H54 (cell line): ENCODE measurements at places on chromosomes 2 and 18.

DNA sequence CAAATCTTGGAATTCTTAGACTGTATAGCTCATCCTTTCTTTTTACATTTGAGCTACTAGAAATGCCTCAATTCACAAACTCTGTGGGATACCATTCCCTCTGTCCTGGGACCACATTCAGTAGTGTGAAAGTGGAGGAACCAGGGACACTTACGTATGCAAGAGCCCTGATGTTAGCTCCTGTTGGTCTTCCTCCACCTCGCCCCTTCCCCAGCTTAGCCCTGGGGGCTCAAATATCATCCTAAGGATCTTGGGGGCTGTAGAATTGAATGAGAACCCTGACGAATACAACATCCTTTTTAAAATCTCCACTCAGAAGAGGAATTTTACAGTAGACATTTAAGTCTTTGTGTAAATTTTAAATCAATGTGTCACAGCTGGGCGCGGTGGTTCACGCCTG, 65.2 kb upstream of the RAPH1 start:
- DNase-seq: no peak

- DNase-seq: no peak
Observed at GRCh38 chr2:237726401-237726830, 72.2 kb upstream of the RBM44 start.

DNA sequence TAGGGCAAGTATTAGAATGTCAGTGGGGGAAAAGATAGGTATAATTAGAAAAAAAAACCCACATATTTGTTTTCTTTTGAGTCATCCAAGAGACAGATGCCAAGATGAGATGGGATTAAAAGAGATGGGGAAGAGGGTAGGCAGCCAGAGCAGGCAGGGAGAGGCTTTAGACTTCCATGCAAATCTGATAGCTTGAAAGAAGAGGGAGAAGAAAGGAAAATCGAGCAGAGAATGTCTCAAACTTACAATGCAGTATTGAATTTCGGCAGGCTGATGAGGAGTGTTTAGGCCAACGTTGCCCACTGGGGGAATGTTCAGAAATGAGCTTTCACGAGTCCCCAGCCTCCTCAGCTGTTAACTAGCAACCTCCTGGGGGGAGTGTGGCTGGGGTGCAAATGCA, 91.3 kb downstream of the SPATS2L start:
- no peak for DNase-seq

- DNase-seq: no peak
Observed at GRCh38 chr2:69559442-69560146, 83.9 kb downstream of the AAK1 start.

DNA sequence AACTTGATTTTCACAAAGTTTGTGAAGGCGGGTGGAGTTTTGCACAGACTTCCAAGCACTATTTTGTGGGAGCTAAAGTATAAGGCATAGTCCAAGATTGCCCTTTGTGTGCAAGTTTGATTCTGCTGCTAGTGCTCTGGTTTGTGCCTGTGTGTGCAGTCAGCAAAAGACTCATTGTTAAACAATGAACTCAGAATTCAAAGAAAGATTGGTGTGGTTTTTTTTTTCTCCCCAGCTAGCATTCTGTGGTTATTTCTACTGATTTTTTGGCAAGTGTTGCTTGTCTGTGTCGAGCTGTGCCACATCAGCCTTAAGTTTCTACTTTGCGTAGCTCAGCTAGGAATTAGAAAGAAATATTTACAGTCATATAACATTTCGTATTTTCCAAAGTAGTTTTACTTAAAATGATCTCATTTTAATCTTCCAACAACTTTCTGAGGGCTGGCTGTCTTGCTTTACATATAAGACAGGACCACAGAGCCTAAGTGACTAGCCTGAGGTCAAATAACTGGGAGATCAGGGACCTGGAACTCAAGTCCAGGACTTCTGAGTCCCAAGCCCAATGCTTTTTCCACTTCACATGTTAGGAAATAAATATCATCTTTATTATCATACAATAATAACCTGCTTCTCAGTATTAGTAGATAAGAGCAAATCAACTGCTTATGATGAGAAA, 69.8 kb downstream of the BABAM2 start:
- DNase-seq: peak; percentile 20

DNA sequence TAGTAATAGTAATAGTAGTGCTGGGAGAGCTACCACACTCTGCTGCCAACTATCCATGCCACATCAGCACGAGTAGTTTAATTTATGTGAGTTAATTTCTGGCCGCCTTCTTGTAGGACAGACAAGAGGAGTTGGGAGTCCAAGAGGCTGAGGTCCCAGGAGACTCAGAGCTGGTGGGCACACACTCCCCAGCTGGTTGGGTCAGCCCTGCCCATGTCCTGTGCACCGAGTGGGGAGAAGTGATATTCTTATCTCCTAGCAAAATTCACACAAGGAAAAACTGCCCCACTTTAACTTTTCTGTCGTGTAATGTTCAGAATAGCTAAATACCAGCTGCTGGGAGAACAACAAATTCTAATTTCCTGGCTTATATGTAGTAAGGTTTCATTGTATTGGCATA, 15.2 kb upstream of the MAP4K4 start:
- DNase-seq: no peak

GRCh38 chr2:127061375-127062273, 45.3 kb downstream of the BIN1 start:
- DNase-seq: no peak
